ENCODE measurements at places on chromosomes 7 and 10. TPM values are rescaled to one million over a fixed set of nuclear protein-coding genes. Genes with fewer than 3 reads are reported as not detected.

DNA sequence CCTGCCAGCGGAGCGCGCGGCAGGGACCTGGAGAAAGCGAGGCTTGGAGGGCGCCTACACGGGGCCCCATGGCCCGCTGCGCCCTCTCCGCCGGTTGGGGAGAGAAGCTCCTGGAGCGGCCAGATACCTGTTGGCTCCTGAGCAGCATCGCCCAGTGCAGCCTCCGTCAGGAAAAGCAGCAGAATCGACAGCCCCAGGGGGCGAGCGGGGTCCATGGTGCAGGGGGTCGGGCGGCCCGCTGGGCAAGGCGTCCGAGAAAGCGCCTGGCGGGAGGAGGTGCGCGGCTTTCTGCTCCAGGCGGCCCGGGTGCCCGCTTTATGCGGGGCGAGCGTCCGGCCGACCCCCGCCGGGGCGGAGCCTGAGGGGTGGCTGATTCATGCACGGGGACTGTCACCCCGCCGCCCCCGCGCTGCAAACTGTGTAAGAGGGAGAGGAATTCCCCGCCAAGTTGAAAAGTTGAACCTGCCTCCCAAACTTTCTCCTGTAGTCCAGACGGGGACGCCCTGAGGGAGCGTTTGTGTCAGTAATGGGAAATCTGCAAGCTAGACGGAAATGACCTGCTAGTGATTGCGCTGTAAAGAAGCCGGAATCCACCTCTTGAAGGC lies at the start of gene TFPI2:
TSS of gene TFPI2 (minus strand) at position 290 of the 605 bp plus-strand sequence. CDS start at position 215, 75 bp downstream.
- no peak for DNase-seq

FGFBP3 gene
- total RNA-seq = 1.2 TPM

DNA sequence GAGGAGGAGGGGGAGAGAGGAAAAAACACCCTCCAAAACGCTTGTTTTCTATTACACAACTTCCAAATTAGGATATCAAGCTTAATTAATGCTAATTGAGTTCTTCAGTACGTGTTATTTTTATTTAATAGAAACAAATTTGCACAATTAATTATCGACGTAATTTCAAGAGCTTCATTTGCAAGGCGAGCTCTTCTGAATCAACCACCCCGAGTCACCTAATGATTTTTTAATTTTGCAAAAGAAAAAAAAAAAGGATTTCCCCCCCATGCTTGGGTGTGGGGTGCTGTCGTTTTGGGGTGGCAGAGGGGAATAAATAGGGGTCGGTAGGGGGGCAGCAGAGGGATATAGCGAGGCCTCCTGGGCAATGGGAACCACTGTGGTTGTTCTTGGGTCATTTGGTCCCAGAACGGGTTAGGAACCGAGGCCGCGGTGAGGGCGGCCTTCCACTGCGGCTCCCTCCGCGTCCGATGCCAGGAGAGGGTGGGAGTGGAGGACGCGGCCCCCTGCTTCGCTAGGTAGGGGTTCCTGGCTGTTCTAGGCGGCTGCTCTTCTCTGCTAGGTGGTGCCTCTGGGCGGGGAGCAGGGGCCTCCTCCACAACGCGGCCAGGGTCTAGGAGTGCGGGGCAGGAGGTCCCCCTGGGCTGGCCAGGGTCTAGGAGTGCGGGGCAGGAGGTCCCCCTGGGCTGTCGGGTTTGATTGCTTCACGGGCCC lies 7.3 kb downstream of the UNCX start:
- no peak for DNase-seq

- DNase-seq = no peak
Measured at GRCh38 chr7:101942603-101943210, 125.3 kb downstream of the CUX1 start.

- DNase-seq = no peak
Measured at GRCh38 chr10:6504296-6504695, 75.8 kb downstream of the PRKCQ start.

DNA sequence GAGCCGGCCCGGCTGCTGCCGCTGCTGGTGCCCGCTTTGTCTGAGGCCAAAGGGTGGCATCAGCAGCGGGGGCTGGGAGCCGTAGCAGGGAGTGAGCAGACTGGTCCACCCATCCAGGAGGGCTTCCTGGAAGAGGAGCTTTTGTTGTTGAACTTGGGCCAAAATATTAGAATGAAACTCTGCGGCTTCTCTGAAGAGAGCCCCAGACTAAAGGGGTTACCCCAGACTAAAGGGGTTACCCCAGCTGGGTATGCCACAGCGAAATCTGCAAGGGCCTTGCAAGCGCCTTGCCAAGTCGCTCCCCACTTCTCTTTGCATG lies 154.7 kb upstream of the ZMIZ1 start:
- DNase-seq = no peak

- DNase-seq = no peak
Measured at GRCh38 chr7:98285157-98286092, 3.9 kb downstream of the BRI3 start.

GRCh38 chr10:106043863-106044262 lies 1120.6 kb downstream of the SORCS1 start:
- DNase-seq = no peak

- no peak for DNase-seq
Measured at GRCh38 chr10:69679736-69680135, 49.7 kb downstream of the FAM241B start.

GRCh38 chr7:23938937-23939552 lies 229.0 kb downstream of the STK31 start:
- peak; percentile 47 for DNase-seq

- no peak for DNase-seq
Measured at GRCh38 chr10:48600645-48601505, 4.0 kb downstream of the ARHGAP22 start.

DNA sequence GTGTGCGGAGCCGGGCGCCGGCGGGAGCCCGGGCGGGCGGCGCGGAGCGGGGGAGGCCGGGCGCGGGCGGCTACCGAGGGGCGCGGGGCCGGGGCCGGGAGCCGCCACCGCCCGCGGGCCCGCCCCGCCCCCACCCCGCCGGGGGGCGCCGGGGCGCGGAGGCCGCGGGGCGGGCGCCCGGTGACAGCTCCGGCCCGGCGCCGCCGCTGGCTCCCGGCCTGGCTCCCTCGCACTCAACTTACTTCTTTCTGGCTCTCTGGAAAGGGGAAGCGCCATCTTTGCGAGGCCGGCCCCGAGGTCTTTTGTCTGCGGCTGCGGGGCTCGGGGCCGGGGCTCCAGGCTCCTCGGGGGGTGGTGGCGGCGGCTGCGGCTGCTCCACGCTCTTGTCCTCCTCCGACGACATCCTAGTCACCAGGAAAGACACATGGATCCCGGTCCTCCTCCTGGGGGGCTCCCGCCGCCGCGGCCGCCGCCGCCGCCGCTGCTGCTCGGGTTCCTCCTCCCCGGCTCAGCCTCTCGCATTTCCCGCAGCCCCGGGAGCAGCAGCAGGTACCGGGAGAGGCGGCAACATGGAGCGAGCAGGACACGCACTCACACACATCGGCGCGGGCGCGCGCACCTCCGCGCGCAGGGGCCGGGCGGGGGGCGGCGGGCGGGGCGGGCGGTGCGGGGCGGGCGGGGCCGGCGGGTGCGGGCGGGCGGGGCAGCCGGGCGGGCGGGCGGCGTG lies at the start of gene KMT2C:
TSS of gene KMT2C (minus strand) at position 620 of the 727 bp plus-strand sequence. CDS start at position 403, 217 bp downstream.
- DNase-seq = no peak

DNA sequence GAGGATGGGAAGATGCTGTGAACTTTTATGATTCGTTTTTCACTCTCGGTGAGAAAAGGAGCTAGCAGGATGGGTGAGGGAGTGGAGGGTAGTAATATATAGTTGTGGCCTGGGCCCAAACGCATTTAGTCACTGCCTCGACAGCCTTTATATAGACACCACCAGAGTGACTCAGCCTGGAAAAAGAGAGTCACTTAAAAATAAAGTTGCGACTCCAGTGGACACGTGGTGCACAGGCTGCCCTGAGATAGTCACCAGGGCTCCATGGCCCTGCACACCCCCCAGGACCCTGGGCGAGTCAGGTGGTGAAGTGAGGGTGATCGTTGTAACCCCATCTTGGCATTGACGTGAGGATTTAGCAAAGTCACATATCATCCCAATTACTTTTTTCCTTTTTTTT lies 106.7 kb downstream of the CUX1 start:
- peak; percentile 66 for DNase-seq

- DNase-seq = peak; percentile 34
Measured at GRCh38 chr10:103982639-103983038, 15.7 kb downstream of the SLK start.

PTF1A gene
- not detected for total RNA-seq

TMEM225B gene
- 3.1 TPM for total RNA-seq

EVX1 gene
- 0.25 TPM for total RNA-seq

LRRC18 gene
- not detected for total RNA-seq

TRDMT1 gene
- 8.6 TPM for total RNA-seq

Measured in HCT116 (cell line).